Mucosa of gallbladder (tissue), 1 donor: ENCODE measurements at places on chromosomes 3 and 15. TPM values are rescaled to one million over a fixed set of nuclear protein-coding genes. Genes with fewer than 3 reads are reported as not detected.

DNA sequence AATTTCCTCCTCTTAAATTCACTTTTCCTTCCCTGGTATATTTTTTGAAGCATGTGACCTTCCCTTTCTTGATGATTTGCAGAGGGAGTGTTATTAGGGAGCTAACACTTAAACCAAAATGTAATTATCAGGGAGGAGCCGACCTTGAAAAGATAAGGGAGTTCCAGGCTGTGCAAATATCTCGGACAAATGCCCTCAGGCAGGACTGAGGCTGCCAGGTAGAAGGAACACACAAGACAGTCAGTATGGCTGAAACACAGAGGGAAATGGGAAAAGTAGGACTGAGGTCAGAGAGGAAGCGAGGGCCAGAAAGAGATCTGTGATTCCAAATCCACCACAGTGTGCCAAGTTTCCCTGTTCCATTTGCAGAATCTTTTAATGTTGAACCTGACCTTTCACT, 221.0 kb downstream of the CNTN3 start:
- no peak for DNase-seq

GRCh38 chr3:50168388-50168787, 13.3 kb downstream of the SEMA3F start:
- DNase-seq, result no peak

GRCh38 chr3:127004641-127005397, 21.9 kb downstream of the PLXNA1 start:
- no peak for DNase-seq

- no peak for DNase-seq
Observed at GRCh38 chr3:11407644-11408043, 135.4 kb downstream of the ATG7 start.

DNA sequence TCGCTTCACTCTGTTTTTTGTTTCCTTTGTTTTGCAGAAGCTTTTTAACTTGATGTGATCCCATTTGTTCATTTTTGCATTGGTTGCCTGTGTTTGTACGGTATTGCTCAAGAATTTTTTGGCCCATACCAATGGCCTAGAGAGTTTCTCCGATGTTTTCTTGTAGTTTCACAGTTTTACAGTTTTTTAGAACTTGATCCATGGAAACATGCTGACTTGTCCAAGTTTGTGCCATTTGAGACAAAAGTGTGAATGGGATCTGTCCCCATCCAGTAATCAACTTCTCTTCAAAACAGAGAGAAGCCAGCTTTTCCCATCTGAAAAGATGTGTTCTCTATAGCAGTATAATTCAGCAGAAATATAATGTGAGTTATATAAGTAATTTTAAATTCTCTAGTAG, 266.5 kb upstream of the LRTM1 start:
- DNase-seq, result no peak

EOMES gene
- 0.58 TPM for total RNA-seq

DNA sequence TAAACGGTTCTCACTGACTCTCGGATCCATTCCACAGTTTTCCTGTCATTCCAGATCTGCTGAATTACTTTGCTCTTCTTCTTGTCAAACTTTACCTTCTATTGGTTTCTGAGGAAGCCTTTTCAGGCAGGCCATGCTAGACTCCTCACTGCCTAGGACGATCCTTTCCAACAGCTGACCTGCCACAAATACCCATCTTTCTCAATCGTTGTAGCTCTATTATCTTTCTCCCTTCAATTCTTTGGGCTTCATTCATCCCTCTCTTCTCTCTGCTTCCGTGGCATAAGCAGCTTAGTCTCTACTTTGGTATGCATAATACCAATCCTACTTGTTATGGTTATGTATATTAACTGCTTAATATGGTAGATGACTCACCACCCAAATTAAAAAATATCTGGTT, 421.8 kb downstream of the NLGN1 start:
- no peak for DNase-seq

CPNE4 gene
- 0.20 TPM for total RNA-seq

DNA sequence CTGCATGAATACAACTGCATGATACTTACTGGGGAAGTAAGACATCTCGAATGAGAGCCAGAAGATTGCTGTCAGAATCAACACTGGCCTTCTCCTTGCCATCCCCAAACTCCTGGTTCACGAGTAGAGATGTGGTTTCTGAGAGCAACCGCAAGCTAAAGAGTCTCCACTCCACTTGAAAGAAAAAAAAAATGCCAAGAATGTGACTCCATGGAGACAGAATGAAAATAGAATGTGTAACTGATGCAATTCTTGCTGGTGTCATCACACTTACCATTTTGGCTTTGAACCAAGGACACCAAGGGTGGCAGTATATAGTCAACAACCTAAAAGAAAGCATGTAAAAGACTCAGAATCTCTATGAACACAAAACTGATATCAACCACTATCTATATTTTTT, 280.4 kb downstream of the ULK4 start:
- DNase-seq, result no peak

GRCh38 chr15:58043192-58043903, 22.2 kb downstream of the ALDH1A2 start:
- DNase-seq, result peak; percentile 27

- DNase-seq, result no peak
Observed at GRCh38 chr15:58469432-58470353, 37.9 kb downstream of the LIPC start.

GRCh38 chr3:18681818-18682345, 256.7 kb upstream of the SATB1 start:
- no peak for DNase-seq

MKRN2OS gene
- total RNA-seq, result 8.2 TPM

DNA sequence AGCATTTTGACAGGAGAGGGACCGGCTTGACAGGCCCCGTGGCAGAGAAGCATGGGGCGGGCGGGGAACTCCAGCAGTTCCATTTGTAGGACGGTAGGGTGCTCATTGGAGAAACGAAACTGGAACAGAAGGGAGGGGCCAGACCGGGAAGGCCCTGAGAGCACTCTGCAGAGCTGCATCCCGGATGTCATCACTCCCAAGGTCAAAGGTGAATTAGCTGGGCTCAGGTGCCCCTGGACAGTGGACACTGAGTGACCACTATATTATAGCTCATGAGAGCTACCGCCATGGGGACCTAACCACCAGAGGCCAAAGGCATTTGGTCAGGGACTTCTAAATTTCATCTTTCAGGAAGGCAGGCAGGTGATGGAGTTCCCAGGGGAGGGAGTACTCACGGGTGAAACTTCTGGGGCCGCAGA, 7.3 kb downstream of the CSRNP1 start:
- no peak for DNase-seq

TMEM158 gene
- 14.6 TPM for total RNA-seq

GRCh38 chr3:69906351-69906966, 93.1 kb upstream of the SAMMSON start:
- no peak for DNase-seq

NRROS gene
- total RNA-seq, result 6.4 TPM

DNA sequence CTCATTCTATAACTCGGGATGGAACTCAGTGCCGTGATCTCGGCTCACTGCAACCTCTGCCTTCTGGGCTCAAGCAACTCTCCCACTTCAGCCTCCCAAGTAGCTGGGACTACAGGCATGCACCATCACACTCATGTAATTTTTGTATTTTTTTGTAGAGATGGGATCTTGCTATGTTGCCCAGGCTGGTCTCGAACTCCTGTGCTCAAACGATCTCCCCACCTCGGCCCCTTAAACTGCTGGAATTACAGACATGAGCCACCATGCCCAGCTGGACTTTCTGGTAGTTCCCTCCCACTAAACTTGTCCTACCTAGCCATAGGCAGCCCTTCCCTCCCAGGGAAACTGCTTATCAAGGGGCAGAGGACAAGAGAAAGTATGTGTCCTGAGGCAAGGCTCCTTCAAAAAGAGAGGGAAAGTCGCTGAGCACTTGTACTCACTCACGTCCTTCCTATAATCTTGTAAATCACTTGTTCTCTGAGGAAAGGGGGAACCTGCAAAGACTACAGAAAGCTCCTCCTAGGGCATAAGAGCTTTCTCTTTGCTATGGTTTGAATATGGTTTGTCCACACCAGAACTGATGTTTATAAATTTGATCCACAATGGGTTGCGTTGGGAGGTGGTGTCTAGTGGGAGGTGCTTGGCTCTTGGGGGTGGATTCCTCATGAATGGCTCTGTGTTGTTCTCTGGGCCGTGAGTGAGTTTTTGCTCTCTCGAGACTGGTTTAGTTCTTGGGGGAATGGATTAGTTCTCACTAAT, 13.6 kb upstream of the TBL1XR1 start:
- DNase-seq, result no peak

SMCO1 gene
- not detected for total RNA-seq

GRCh38 chr3:17258823-17259436, 374.2 kb downstream of the PLCL2 start:
- DNase-seq, result no peak

XCR1 gene
- total RNA-seq, result 0.66 TPM

GRCh38 chr3:67154429-67154828, 156.3 kb downstream of the KBTBD8 start:
- no peak for DNase-seq

CFAP20DC gene
- total RNA-seq, result 1.9 TPM

COL6A5 gene
- total RNA-seq, result not detected

DNA sequence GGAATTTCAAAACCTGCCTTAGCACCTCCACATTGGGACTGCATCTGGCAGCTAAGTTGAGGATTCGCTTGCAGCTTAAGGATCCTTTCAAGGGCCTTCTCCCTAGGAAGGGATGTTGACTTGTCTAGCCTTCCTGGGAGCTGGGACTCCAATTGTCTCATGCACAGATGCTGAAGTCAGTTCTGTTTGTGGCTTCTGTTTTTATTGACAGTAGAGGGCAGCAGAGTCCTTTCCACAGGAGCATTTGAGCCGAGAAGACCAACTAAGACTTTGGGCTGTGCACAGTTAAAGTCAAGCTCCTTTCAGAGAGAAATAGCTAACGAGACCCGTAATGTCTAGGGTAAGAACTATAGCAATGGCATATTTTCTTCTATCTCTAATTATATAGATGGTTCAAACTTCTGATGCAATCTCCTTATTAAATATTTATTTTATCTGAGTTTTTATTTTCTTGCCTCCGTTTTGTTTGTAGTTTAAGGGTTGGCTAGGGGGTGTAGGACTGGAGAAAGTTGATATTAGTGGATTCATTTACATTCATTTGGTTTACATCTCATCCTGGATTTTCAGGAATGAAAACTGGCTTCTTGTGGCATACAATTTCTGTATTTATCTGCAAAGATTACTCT, 59.7 kb upstream of the KBTBD8 start:
- peak; percentile 55 for DNase-seq

KNL1 gene
- 2.3 TPM for total RNA-seq

DNA sequence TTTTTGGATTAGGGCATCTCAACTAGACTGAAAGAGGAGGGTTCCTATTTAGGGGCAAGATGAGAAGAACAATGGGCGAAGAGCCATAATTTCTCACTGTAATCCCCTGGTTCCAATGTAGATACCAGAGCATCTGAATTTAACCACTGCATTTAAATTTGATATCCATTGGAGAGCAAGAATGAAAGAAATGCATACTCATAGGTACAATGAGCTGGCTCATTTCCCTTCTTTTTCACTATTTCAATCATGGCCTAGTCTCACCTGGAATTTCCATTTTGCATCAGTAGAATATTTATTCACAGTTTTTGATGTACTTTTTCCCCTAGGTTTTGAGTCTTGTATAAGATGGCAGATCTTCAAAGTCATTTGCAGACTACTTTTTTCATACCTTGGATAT, 13.8 kb downstream of the EPHB1 start:
- no peak for DNase-seq

DNA sequence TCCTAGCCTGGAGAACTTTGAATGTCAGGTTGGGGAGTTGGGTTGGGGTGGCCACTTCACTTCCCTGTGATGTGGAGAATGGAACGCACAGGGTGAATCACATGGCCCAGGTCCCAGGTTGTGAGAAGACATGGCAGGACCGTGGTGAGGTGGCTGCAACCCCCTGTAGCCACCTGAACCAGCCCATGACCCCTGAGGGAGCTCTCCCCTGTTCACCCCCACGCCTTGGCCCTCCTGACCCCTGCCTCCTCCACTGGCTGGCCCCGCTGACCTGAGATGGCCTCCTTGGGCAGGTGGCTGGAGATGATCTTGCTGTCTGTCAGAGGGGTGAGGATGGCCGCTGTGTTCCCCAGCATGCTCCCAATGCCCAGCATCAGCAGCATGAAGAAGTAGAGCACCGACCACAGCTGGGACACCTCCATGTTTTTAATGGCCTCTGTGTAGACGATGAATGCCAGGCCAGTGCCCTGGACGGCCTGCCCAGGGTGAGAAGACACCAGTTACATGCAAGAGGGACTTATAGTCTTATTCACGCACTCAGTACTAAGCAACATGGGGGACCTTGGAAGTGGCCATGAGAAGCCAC, 31.0 kb downstream of the SLC6A20 start:
- peak; percentile 8 for DNase-seq

DNA sequence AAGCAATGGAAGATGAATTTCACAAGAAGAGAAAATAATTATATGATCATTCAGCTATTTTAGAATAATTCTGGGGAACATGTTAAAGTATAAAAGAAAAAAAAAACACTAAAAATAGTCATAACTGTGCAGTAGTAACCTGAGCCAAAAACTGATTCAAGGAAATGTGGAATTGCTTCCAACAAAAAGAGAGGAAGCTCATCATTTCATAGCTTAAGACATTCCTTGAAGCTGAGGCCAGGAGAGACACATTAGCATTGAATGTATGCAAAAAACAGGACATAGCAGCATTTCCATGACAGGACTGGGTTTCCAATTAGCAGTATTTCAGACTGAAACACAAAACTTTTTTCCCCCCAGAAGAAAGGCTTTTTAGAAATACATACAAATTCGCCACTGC, 27.7 kb upstream of the LRRN1 start:
- DNase-seq, result no peak

- DNase-seq, result no peak
Observed at GRCh38 chr15:90225504-90226234, 8.1 kb downstream of the CIB1 start.

DNA sequence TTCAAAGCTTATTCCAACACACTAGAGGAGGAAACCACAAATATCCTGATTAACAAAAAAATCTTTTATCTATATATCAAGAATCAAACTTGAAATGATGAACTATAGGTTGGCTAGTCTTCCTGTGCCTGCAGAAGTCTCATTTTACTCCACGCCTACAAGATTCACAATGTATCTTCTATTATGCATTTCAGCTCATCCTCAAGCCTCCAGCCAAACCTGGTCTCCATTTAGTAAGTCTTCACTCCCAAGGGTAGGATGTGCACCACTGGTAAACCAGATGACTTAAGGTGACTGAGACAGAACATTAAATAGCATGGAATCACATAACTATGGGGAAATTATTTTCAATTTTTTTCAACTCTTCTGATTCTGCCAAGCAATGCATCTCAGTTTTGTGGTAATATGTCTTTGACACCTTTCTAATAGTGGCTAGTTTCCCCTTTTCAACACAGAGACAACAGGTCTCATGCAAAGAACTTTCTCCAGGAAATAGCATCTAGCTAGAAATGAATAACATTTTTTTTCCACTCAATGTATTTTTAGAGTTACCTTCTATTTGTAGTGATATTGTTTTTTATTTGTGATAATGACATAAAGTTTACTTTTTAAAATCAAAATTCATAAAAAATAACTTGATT, 166.9 kb downstream of the TNIK start:
- DNase-seq, result no peak

ARGFX gene
- total RNA-seq, result not detected

PLD1 gene
- total RNA-seq, result 734 TPM
